Keratinocyte (primary cell): ENCODE measurements at places on chromosomes 12 and 14. TPM values are rescaled to one million over a fixed set of nuclear protein-coding genes. Genes with fewer than 3 reads are reported as not detected.

DNA sequence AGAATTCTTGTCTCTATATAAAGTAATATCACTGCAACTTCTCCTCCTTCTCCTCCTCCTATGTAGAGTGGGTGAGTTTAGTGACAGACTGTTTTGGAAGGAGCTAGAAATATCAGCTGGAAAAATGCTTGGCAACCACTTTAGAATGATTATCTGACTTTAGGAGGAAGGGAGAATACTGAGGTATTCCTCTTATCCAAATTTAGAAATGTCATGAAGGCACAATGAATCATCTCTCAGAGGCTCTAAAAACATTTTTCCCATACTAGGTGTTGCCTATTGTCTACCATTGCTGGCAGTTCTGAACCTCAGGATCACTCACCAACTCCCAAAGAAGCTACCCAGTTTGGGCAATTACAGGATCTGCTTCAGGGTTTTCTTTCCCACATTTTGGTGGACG is 306.6 kb upstream of the ATP2B1 start:
- no peak for DNase-seq

DNA sequence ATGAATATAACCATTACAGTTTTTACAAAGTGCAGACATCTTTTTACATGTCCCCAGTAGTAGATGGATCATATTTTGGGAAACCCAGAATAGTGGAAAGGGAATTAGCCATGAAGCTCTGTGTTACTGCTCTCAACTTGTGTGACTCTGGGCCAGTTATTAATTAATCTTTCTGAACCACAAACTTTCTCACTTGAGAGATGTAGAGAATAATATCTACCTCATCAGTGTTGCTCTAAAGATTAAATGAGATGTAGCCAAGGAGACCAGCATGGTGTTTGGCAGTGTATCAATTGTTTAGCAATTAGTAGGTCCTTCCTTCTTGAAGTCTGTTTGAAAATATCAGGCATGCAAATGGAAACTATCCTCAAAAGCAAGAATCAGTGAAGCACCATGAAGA is 169.2 kb downstream of the TMTC2 start:
- DNase-seq = no peak

DNA sequence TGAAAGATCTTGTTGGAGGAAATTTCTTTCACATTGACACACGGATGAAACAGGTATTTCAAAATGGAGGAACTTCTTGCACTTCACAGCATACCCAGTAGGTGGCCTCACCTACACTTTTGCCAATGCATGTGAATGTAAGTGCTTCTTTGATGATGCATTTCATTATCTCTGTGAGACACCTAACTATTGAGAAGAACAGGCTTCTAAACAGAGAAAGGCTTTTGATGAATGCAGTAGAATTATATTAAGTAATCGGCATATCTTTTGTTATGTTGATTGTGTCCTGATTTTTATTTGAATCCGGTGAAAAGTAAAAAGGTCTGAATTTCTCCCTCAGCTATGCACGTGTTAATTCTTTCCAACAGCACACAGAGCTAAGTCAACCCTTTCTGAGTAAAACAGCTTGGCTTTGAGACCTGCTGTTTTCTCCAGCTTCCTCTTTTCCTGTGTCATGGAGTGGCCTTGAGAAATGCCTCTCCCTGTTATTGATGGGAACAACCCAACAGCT is 399.0 kb downstream of the NAV3 start:
- no peak for DNase-seq

GRCh38 chr14:61589691-61590581 is 105.4 kb upstream of the HIF1A start:
- no peak for DNase-seq

MUCL1 gene
- 1.1 to 2.9 TPM (median 1.4 TPM) in 3 replicates for polyA plus RNA-seq

CRIP1 gene
- polyA plus RNA-seq = 1.1 to 1.7 TPM (median 1.3 TPM) in 3 replicates

KRT2 gene
- 0.03 to 0.69 TPM (median 0.48 TPM) in 3 replicates for polyA plus RNA-seq

LBHD2 gene
- polyA plus RNA-seq = not detected in 3 replicates

SLC4A8 gene
- polyA plus RNA-seq = 1.1 to 2.3 TPM (median 2.0 TPM) in 3 replicates

FITM1 gene
- polyA plus RNA-seq = 0.13 TPM in 1 of 3 replicates, not detected in the others

NFE2 gene
- 0.09 to 0.42 TPM (median 0.25 TPM) in 3 replicates for polyA plus RNA-seq

KRT75 gene
- polyA plus RNA-seq = 59.4 to 151 TPM (median 60.5 TPM) in 3 replicates
